Stimulated activated CD8-positive, alpha-beta memory T cell treated with anti-CD3 and anti-CD28 coated beads, Interleukin-7, amount 100 ng/mL, for 48 hours (primary cell): ENCODE measurements at places on chromosomes 16 and 17.

- DNase-seq, result no peak
Measured at GRCh38 chr16:82700541-82701235, 73.9 kb downstream of the CDH13 start.

- DNase-seq, result no peak
Measured at GRCh38 chr17:59829217-59830006, 63.3 kb downstream of the TUBD1 start.

- no peak for DNase-seq
Measured at GRCh38 chr17:37100231-37100630, 151.5 kb downstream of the AATF start.

DNA sequence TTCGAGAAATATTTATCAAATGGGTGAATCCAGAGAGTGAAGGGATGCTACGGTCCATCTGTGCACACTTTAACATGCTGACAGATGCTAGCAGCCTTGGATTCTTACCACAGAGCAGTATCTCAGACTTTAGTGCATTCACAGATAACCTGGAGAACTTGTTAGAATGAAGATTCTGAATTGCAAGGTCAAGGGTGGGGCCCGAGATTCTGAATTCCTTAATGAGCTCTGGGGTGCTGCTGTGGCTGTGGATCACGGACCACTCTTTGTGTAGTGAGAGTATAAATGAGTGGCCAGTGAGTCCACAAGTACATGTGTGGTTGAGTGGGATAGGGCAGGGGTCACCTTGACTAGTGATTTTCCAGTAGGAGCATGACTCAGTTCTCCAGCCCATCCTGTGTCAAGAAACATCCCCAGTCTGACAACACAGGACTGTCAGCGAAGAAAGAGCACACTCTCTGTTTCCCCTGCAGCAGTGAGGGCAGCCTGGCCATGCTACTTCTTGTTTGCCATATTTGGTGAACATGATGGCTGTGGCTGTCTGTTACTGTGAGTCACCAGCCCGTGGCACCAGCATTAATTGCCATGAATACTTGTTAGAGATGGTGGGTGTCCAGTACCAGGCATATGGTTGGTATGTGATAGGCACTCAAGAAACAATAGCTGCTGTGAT, 13.0 kb upstream of the SALL1 start:
- no peak for DNase-seq

- DNase-seq, result no peak
Measured at GRCh38 chr16:23500212-23500861, 10.0 kb downstream of the GGA2 start.
